ENCODE measurements at places on chromosomes 2 and 18. TPM values are rescaled to one million over a fixed set of nuclear protein-coding genes. Genes with fewer than 3 reads are reported as not detected.
A peak's percentile ranks its signal among the peaks of the same experiment; 100 is the strongest.

- no peak for DNase-seq
Observed at GRCh38 chr2:6770006-6770405, 95.7 kb downstream of the CMPK2 start.

DNA sequence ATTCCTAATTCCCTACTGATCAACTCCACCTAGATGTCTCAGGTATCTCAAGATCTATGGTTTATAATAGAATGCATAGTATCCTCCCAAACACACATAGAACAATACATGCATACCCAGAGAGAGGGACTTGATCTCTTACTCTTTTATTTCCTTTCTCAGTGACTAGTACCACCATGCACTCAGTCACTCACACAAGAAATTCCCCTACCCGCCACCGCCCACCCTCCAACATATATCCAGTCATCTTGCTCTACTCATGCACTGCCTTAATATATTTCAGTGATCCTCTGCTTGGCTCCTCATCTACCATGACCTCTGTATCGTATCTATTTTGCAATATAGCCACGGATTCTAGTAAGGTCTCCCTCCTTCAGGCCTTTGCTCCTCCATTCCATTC is 996.9 kb downstream of the LRP1B start:
- no peak for DNase-seq

GRCh38 chr2:127096718-127097470 is 10.1 kb downstream of the BIN1 start:
- no peak for DNase-seq

GRCh38 chr2:207408086-207408794 is 121.5 kb upstream of the CREB1 start:
- peak; percentile 9 for DNase-seq

- DNase-seq = no peak
Observed at GRCh38 chr2:49240608-49241007, 86.3 kb upstream of the FSHR start.

DNA sequence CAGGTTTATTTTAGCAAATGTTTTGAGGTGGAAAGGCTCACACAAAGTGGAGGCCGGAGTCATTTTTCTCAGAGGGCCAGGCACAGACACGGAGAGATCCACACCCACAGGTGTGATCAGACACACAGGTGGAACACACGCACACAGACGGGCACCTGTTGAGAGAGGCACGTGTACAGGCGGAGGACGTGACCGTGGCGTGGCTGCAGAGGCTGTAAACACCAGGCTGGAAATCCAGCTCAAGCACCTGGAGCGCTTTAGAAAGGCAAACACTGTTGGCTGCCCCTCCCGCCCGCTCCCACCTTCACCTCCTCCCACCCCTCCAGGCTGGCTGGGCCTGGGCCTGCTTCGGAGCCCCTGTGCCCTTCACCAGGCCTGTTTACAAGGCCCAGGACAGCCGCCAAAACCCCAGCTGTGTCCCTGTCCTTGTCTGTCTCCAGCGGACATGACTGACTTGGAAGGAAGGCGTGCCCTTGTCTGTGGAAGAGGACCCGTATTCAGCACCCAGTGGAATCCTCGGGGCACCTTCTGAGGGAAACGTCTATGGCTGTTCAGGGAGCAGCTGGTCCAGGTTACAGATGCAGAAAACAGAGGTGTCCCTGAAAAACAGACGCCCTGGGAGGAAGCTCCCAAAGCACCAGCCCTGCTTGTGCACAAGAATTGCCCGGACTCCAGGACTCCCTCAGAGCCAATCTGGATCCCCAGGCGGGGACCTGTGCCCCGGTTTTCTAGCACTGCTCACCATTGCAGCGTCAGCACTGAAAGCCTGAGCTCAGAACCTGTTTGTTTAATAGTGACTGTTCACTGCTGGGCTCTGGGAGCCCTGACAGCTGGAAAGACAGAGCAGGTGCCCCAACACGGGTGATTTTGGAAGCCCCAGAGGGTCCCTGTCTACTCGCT is 134.3 kb upstream of the HAAO start:
- DNase-seq = peak; percentile 63

- no peak for DNase-seq
Observed at GRCh38 chr2:215812966-215813365, 200.4 kb downstream of the MREG start.

DNA sequence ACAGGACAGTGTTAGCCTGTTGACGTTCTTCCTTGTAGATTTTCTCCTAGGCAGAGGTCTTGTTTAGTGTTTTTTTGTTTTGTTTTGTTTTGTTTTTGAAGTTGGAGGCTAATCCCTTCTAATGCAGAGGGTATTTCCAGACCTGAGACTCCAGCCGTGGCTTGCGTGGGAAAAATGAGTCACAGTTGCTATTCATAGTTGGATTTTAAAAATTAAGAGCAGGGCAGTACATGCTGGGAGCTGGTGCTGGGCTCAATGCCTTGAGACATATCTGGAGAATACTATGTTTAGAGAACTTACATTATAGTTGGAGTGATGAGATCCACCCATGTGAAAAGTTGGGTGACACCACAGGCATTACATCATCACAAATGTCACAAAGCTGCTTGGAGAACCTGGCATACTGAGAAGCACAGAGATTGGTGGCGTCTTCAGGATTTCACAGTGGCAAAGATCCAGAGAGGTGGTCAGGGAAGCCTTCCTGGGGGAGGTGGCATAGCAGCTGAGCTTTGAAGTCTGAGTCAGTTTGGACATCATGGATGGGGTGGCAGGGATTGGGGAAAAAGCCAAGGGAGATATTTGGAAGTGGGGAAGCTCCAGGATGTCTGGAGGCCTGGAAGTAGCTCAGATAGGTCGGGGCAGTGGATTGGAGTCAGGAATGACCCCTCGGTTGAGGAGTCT is 249.4 kb downstream of the LOXHD1 start:
- no peak for DNase-seq

- no peak for DNase-seq
Observed at GRCh38 chr2:62180975-62181374, 14.9 kb upstream of the B3GNT2 start.

The PRKAG3 gene
- total RNA-seq = not detected

The SERPINB3 gene
- 0.43 TPM for total RNA-seq

- no peak for DNase-seq
Observed at GRCh38 chr2:45944074-45944473, 292.6 kb downstream of the PRKCE start.

The TNFAIP6 gene
- total RNA-seq = 6.0 TPM

All from lung (tissue), 17 donors.